ENCODE measurements at places on chromosomes 6 and 20.

DNA sequence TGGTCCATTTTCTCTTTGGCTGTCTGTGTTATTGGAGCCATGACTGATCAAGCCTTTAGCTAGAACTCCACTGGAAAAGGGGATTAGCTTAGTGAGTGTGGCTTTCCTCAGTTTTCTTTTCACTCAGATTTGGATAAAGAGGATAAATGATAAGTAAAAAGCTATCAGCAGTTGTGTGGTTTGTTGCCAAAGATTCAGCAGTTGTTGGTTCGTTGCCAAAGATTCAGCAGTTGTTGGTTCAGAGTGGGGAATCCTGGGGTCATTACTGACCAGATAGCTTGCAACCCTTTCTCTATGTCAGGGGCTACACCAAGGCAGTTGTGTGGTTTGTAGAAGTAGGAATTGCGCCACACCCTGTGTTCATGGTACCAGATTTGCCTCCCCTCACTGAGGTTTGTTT, 107.7 kb upstream of the SCP2D1 start:
- DNase-seq: no peak

- DNase-seq: peak; percentile 93
These were observed 25.3 kb upstream of the SLCO4A1 start for GRCh38 chr20:62616728-62617621.

GRCh38 chr20:24488064-24488799, 18.8 kb downstream of the SYNDIG1 start:
- DNase-seq: no peak

- DNase-seq: no peak
These were observed 105.7 kb downstream of the SNAP25 start for GRCh38 chr20:10324198-10324847.

GRCh38 chr6:154683756-154684523, 49.3 kb upstream of the SCAF8 start:
- no peak for DNase-seq

DNA sequence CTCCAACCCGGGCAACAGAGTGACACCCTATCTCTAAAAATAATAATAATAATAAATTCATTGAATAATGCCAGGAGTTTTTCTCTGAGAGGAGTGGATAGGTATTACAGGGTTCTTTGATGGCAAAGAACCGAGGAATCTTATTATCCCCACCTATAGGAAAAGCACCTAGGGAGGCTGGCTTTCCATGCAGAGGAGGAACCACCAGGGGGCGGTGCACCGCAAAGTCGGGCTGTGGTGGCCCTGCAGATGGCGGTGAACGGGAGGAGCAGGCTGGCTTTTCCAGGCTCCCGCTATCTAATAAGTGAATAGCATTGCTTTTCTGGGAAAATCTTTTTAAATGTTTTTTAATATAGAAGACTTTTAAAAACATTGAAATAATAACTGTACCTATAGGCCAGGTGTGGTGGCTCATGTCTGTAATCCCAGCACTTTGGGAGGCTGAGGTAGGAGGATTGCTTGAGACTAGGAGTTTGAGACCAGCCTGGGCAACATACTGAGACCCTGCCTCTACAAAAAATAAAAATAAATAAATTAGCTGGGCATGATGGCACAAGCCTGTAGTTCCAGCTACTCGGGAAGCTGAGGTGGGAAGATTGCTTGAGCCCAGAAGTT, 864.2 kb downstream of the KIF16B start:
- DNase-seq: peak; percentile 46

DNA sequence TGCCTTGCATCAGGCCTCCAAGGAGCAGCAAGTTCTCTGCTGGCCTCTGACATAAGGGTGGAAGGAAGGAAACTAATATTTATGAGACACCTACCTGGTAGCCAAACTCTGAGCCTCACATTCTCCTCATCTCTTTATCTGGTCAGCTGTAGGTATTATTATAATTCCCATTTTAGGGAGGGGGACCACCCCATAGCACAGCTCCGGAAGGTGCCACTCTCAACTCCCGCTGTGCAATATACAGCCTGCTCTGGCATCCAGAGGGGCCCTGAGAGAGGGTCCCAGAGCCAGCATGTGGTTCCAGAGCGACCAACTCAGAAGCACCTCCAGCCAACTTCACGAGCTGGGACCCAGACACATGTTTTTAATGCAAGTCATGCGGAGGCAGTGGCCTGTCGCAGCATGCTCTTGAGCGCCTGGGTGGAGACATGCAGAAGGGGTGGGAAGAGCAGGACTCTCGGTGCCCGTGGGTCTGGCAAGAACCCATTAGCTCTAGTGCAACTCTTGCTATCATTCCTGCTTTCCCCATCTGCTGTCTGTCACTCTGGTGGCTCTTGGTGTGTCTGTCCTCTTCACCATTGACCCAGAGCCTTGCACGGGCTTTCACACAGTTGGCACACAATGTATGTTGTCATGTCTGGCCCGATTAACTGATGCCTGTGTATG, 15.0 kb upstream of the MYMX start:
- DNase-seq: no peak

DNA sequence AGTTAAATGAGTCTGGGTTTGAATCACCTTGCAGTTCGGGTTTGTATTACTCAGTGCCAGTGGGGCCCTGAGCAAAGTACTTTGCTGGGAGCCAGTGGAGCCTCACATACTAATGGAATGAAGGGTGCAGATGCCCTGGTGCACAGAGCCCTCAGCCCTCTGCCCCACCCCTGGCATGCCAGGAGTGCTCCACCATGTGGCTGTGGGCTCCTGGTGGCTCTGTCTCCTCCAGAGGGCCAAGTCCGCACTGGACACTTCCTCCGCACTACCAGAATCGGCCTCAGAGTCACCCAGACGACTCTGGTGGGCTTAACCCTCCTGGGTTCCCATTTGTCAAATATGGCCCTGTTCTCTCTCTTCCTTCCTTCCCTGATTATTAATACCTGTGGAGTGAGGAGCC, 94.0 kb downstream of the STK35 start:
- DNase-seq: no peak

DNA sequence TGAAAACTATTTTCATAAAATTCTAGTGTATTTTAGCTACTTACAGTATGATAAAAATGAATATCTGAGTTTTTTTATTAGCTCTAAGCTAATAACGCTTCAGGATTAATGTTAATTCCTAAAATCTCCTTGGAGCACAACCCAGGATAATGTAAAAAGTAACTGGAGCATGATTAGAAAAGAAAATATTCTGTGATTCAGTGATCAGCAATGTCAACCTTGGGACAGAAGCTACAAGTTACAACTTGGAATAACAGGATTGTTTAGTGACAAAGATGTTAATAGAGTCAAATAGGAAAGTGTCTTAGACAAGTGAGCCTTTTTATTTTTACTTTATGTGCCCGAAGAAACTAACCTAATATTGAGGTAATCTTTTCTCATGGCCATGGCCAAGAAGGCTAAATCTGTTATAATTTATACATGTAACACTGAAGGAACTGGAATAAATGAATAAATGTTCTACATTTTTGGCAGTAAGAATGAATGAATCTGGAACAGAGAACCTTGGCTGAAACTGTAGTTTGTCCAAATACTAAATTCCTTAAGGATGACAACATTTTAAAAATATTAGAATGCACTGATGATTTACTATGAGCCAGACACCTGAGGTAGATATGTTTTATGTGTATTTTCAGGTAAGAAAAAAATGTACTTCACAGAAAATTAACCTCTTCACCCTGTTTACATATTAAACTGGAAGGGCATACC, 994.0 kb downstream of the GRIK2 start:
- no peak for DNase-seq

GRCh38 chr20:51628533-51629398, 86.2 kb upstream of the NFATC2 start:
- no peak for DNase-seq

GRCh38 chr6:132209351-132209750, 191.9 kb downstream of the MOXD1 start:
- no peak for DNase-seq

DNA sequence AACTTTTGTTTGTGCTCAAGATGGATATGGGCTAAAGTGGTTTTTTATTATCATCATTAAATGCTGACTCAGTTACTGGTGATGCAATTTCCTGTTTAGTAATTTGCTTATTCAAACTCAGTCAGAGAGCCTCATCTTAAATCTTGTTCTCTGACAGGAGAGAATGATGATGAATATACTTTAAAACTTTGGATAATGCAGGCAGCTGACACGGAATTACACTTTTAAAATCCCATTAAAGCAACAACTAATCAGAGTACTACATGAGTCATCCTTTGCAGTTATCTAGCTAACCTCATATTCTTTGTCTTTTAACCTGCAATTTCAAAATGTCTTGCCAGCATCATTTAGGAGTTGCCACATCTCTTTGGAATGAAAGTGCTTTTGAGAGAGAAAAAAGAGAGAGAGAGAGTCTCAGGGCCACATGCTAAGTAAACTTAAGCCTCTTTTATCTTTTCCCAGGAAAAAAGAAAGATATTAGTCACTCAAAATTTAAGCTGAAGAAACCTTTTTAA, 9.2 kb upstream of the C6orf141 start:
- no peak for DNase-seq

- peak; percentile 70 for DNase-seq
These were observed at the start of gene FAM162B for GRCh38 chr6:116764961-116765841. Gene FAM162B, minus strand, starts transcription at chr6:116765719. Its CDS starts 143 bp downstream, at chr6:116765576.

DNA sequence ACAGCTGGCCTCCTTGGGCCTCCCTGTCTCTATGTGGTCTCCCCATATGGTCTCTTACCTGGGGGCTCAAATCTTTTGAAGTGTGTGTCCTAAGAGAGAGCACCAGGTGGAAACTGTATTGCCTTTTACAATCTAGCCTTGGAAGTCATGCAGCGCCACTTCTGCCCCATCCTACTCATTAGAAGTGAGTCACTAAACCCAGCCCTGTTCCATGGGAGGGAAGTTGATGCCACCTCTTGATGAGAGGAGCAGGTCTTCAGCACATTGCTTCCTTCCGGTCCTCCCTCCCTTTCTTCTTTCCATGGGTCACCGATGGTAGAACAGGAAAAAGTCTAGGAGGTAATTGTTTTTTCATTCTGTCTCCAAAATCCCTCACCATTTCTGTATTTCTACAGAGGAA, 156.3 kb downstream of the FOXA2 start:
- no peak for DNase-seq

GRCh38 chr6:123415844-123416468, 220.8 kb downstream of the TRDN start:
- peak; percentile 5 for DNase-seq

DNA sequence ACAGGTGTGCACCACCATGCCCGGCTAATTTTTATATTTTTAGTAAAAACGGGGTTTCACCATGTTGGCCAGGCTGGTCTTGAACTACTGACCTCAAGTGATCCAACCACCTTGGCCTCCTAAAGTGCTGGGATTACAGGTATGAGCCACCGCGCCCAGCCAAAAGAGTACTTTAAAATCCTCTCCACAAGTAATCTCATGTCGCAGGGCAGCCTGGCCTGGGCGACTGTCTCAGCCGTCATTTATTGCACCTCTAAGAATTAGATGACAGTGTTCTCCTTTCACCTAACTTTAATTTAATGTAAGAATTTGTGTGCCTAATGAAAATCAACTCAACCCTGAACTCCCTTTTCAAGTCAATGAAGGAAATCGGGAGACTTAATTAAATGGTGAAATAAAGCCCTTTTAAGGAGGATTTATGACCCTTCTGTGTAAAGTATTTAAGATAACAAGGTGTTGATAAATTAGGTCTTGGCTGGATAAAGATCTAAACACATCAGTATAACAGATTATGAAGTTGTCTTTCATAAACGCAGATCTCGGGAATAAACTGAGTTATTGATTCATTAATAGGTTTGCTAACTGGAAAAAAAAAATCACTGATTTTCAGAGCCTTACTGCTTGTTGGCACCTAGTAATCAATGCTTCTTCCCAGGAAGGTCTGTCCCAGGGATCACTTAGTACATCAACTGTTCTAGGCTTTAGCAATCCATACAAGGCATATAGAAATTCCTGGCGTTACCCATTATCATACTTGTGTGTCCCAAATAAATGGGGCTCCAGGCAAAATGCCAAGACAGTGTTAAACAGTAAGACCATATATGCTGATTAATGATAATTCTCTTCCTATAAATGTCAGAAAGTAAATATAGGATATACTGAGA, 209.3 kb downstream of the GMDS start:
- no peak for DNase-seq

DNA sequence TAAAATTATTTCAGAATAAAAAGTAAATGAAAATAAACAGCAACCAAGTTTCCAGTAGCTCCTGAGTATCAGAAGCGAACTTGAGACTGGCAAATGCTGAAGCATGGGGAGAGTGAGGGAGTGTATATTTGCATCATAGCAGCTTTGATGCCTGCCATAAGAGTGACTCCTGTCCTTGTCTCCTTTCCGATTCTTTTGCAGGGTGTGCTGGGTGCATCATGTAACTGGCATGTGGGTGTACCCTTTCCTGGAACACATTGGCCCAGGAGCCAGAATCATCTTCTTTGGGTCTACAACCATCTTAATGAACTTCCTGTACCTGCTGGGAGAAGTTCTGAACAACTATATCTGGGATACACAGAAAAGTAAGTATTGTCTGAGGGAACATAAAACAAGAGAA, 117.4 kb downstream of the ADAT2 start:
- DNase-seq: no peak

DNA sequence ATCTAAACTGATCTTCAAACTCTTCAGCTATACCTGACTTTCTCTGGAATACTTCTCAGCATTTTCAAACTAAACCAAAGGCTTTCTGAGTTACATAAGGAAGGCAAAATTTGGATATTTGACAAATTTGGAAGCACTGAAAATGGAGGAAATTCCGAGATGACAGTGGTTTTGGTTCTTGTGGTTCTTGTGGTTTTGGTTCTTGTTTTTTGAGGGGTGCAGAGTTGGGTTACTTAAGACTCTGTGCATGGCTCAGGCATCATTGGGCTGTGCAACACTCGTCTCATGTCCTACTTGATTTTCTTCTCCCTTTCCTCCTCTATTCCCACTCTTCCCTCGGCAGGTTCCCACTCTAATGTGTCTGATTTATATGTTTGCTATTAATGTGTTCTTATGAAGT, 78.0 kb downstream of the SLC22A3 start:
- no peak for DNase-seq

- DNase-seq: no peak
These were observed 120.8 kb upstream of the MTHFD1L start for GRCh38 chr6:150744522-150745260.

DNA sequence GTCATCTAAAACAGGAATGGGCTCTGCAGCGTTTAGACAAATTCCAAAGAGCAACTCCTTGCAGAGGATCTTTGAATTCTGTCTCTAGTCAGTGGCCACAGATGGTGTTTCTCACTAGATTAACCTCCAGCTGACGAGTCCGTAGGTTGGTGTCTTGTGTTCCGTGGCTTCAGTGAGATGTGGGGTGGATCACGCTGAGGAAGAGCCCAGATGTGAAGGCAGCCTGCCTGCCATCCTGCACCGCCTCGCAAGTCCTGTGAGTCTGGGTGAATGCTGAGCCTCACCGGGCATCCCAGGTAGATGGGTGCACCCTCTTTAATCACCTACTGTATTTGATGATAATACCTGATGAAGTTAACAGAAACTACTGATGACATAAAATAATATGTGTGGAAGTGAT, 70.4 kb downstream of the THBS2 start:
- DNase-seq: no peak

DNA sequence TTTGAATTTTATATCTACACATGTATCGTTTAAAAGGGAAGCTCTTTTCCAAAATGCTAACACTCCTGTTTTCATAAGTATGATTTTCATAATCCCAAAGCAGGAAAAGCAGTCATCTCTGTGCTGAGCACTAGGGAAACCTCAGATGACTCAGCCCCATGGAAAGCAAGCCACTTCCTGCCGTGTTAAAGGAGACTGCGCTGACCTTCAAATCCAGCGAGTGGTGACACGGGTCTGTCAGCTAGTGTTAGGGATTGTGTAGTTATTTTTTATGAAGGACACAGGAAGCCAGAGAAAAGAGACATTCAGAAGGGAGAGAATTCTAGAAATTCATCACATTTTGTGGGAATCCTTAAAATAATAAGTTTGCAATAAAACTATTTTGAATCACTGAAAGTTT, 57.0 kb upstream of the CD93 start:
- DNase-seq: no peak

- DNase-seq: no peak
These were observed 60.1 kb downstream of the MMS22L start for GRCh38 chr6:97222903-97223302.

Measured in HuH-7.5 (cell line).